Bronchial epithelial cell (primary cell): ENCODE measurements at places on chromosomes 11 and 22. TPM values are rescaled to one million over a fixed set of nuclear protein-coding genes. Genes with fewer than 3 reads are reported as not detected.

MCAM gene
- total RNA-seq = 25.7 and 36.3 TPM in 2 replicates

VPREB1 gene
- not detected in 2 replicates for total RNA-seq

DNA sequence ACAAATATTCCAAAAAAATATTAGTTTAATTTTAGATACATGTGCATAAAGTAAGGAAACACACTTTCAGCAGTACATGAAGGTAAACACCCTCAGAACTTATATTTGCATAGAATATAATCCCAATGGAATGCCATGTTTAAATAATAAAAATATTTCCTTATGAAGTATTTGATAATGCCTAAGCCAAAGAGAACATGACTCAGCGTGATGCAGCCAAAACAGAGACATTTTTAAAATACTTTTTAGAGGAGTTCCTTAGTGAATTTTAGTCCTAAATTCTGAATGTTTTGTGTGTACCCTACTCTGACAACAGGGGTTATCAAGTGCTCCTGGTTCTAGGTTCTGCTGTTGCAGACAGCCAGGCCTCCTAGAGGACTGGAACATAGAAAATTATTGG is 39.1 kb upstream of the POU2AF2 start:
- DNase-seq = peak; percentile 71

DNA sequence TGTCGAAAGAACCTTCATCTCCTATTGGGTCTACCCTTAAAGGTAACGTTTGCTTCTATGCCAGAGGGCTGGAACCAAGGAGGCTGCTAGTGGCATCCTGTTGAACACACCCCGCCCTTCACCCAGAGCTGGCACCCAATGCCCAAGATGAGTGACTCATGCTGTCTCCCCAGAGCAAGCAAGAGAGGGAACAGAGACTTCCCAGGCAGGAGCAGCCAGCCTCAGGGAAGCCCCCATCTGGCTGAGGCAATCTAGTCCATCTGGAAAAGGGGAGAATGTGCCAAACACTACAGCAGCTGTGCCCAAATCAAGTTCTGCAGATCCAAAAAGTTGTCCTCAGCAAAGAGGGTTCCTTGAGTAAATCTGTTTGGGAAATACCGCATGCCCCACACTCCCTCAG is 91.9 kb upstream of the TP53I11 start:
- DNase-seq = peak; percentile 59

ZNF215 gene
- 4.7 and 6.1 TPM in 2 replicates for total RNA-seq

GRCh38 chr11:35197292-35197691 is 58.3 kb downstream of the CD44 start:
- no peak for DNase-seq

HSCB gene
- total RNA-seq = 12.5 and 24.7 TPM in 2 replicates

C1QTNF4 gene
- total RNA-seq = 0.13 and 0.26 TPM in 2 replicates

- DNase-seq = no peak
Observed at GRCh38 chr22:42174062-42174461, 43.5 kb upstream of the CYP2D6 start.

GRCh38 chr11:130100381-130101095 is 30.8 kb downstream of the APLP2 start:
- no peak for DNase-seq

SOX10 gene
- total RNA-seq = not detected in 2 replicates

DNA sequence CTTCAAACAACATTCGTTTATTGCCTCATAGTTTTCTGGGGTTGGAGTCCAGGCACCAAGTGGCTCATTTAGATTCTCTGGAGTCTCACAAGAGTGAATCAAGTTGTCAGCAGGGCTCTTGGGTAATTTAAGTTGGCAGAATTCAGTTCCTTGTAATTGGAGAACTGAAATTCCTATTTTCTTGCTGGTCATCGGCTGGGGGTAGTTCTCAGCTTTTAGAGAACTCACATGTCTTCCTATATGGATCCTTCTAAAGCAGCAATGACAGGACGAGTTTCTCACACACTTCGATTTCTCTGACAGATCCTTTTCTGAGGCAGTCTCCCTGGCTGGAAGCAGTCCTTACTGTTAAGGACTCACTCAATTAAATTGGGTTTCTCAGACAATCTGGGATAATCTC is 17.3 kb upstream of the OOSP4B start:
- no peak for DNase-seq

IGLL5 gene
- not detected in 2 replicates for total RNA-seq

GRCh38 chr22:42033263-42034181 is 34.9 kb downstream of the WBP2NL start:
- no peak for DNase-seq

DNA sequence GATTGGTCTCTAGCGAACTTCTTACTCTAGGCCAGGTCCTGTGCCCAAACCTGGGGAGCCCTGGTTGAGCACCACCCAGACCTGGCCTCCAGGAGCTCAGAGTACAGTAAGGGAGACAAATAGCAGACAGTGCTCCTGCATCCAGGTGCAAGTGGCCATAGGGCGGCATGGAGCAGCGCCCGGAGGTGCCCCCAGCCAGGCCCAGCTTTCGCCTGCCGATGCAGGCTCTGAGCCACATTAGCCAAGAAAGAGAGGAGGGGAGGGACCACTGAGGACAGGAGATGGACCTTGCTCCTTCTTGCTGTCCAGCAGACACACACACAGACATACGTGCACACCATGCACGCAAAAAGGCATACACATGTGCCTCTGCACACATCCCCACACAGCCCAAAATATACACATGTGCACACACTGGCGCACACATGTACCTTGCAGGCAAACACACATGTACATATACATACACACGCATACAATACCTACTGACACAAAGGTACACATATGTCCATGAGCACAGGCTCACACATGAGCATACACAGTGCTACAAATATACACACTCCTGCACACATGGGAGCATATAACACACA is 68.7 kb upstream of the FGF3 start:
- DNase-seq = no peak

DNA sequence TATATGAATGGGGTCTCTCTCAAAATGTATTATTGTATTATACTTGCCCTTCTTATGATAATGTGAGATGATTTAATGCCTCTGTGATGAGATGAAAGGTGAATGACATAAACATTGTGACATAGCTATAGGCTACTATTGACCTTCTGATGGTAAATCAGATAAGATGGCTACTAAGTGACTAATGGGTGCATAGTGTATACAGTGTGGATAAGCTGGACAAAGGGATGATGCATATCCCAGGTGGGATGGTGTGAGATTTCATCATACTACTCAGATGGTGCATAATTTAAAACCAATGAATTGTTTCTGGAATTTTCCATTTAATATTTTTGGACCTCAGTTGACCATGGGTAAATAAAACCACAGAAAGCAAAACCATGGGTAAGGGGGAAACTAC is 243.5 kb downstream of the SBF2 start:
- peak; percentile 82 for DNase-seq

- DNase-seq = peak; percentile 66
Observed at GRCh38 chr11:28822576-28822975, 714.4 kb downstream of the METTL15 start.

- DNase-seq = no peak
Observed at GRCh38 chr22:37498289-37498909, 12.2 kb upstream of the MFNG start.

- no peak for DNase-seq
Observed at GRCh38 chr11:132008872-132009271, 638.5 kb downstream of the NTM start.

- no peak for DNase-seq
Observed at GRCh38 chr11:1870721-1871466, 18.0 kb downstream of the LSP1 start.

DNA sequence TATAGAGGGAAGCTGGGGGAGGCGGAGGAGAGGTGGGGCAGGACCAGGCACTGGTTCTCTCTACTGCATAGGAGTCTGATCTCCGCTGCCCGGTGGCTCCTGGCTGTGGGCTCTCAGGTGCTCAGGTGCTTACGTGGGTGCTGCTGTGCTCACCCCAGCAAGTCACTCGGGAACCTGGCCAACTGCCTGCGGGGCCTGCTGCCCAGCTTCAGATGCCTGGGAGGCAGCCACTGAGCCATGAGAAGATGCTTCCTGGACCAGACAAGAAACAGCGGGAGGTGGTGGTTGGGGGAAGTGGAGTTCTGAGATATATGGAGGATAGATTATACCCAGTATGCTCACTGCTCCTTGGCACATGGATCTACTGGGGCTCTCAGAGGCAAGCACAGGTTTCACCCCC is 1303.4 kb downstream of the TBC1D22A start:
- no peak for DNase-seq

DNA sequence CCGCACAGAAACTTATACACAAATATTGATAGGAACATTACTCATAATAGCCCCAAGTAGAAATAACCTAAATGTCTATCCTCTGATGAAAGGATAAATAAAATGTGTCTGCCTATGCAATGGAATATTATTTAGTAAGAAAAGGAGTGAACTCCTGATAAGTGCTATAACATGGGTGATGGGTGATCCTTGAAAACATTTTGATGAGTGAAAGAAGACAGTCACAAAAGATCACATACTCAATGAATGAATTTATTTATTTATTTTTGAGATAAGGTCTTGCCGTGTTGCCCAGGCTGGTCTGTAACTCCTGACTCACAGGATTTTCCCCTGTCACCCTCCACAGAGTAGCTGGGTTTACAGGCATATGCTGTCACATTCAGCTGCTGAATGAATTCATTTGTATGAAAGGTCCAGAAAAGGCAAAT is 17.3 kb downstream of the RNF121 start:
- peak; percentile 89 for DNase-seq

- peak; percentile 15 for DNase-seq
Observed at GRCh38 chr11:4511282-4512245, 29.1 kb downstream of the OR52K1 start.
